Placental epithelial cell (primary cell): ENCODE measurements at places on chromosomes 13 and 19. TPM values are rescaled to one million over a fixed set of nuclear protein-coding genes. Genes with fewer than 3 reads are reported as not detected.

GPC5 gene
- 0.22 and 12.2 TPM in 2 replicates for total RNA-seq

CLEC11A gene
- total RNA-seq: 0.43 and 0.79 TPM in 2 replicates

SAMD1 gene
- total RNA-seq: 24.8 and 31.8 TPM in 2 replicates

GRK1 gene
- under 0.01 TPM in 1 of 2 replicates, not detected in the other for total RNA-seq

C19orf67 gene
- 1.2 TPM in 1 of 2 replicates, not detected in the other for total RNA-seq

KLHL26 gene
- 0.79 and 1.3 TPM in 2 replicates for total RNA-seq

SYCN gene
- not detected in 2 replicates for total RNA-seq

KCNN1 gene
- total RNA-seq: not detected in 2 replicates

IGFL1 gene
- total RNA-seq: not detected in 2 replicates

PINLYP gene
- 2.4 and 11.0 TPM in 2 replicates for total RNA-seq

ZNF763 gene
- 2.7 and 3.5 TPM in 2 replicates for total RNA-seq

GIPC3 gene
- total RNA-seq: under 0.01 TPM in 1 of 2 replicates, not detected in the other

FGF14 gene
- total RNA-seq: under 0.01 TPM in 2 replicates

WDR87 gene
- total RNA-seq: under 0.01 TPM in 2 replicates

CYP2S1 gene
- total RNA-seq: 0.39 and 1.7 TPM in 2 replicates

RFXAP gene
- 0.54 and 0.79 TPM in 2 replicates for total RNA-seq

OR4F17 gene
- total RNA-seq: not detected in 2 replicates
